PC-9 (cell line): ENCODE measurements at places on chromosomes 6 and 20. TPM values are rescaled to one million over a fixed set of nuclear protein-coding genes. Genes with fewer than 3 reads are reported as not detected.

MTRF1L gene
- 5.7 and 8.0 TPM in 2 replicates for total RNA-seq

HLA-DMA gene
- 18.3 and 22.1 TPM in 2 replicates for total RNA-seq

DNA sequence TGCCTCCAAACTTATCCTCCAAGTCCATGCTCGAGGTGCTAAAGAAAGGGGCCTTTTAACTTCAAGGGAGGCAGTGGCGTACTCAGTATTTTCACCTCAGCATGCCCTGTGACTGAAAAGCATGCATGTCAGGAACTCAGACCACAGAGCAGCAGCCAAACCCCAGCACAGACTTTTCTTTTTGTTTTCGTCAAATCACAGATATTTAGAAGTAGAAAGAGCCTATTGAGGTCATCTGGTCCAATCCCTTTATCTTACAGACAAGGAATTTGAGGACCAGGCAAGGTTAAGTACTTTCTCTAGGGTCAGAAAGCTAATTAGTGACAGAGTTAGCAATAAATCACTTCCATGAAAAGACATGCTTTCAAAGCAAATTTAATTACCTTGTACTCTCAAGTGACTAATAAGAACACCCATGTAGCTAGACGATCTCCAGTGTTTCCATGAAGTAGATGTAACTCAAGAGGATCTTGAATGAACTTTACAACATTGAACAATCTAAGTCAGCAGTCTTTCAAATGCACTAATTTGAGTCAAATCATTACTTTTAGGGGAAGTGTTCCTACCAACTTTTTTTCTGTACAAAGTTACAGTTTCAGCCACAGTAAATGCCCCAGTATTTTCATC is 35.9 kb downstream of the MOXD1 start:
- no peak overlapping the region for H3K27ac ChIP-seq
- DNase-seq, result no peak
- no peaks in the 10 kb centered on the region for H3K27me3 ChIP-seq
- no peaks in the 10 kb centered on the region for H3K4me1 ChIP-seq

DNA sequence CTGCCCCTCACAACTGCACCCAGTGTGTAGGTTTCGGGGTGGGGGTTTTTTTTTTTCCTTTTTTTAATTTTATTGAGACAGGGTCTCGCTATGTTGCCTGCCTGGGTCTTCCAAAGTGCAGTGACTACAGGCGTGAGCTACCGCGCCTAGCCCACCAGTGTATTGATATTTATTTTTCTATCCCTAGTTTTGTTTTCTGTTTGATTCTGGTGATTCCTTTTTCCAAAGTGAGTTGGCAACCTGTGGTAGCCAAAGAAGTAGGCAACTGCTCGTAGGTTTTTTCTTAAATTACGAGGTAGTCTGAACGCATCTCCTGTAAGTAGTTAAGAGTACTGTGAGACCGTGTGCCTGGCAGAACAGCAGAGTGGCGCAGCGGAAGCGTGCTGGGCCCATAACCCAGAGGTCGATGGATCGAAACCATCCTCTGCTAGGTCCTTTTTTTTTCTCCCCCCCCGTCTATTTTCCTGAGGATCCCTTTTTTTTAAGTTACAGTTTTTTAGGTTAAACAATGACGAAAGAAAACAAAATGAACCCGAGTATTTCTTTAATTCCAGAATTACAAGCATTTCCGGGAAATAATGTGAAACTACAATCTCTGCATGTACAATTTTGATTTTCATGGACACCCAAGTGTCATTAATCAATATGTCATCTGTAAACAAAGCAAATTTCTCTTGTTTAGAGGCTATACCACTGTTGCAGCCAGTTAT is 78.7 kb upstream of the BTN3A2 start:
- H3K27me3 ChIP-seq, result no peaks in the 10 kb centered on the region
- peak; percentile 61 for DNase-seq
- H3K4me1 ChIP-seq, result peaks cover 11% of the 10 kb centered on the region
- peaks cover 3% of the 10 kb centered on the region; the same call in 1 of the 2 replicates for H3K36me3 ChIP-seq
- H3K4me3 ChIP-seq, result peak overlapping the region; percentile 84

DNA sequence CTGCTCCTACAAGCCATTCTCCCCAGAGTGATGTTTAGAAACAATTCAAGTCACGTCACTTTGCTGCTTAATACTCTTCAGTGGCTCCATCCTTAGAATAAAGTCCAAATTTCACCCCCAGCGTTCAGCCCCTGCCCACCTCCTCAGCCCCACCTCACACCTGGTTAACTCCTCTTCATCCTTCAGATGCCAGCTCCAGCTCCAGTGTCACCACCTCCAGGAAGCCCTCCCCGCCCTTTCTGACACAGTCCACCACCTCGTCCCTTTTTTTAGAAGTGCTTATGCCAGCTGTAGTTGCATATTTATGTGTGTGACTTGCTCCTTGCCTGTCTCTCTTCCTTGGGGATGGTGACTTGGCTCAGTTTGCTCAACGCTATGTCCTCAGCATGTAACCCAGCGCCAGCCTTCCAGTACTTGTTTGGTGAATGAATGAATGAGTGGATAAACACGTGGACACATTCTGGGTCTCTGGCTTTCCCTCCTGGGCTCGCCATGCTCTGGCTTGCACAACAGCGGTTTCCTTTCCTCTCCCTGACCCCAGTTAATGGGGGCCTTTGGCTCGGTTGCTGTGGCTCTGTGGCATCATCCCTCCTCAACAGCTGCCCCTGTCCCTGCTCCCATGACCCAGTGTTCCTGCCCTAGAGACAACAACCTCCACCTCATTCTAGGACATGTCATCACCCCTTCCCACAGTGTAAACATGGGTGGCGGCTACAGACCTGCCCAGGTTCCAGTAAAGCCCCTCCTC is 3.7 kb upstream of the IP6K3 start:
- DNase-seq, result no peak
- no peak overlapping the region for H3K4me3 ChIP-seq
- no peak overlapping the region for H3K27ac ChIP-seq
- H3K4me1 ChIP-seq, result peaks cover 35% of the 10 kb centered on the region
- no peaks in the 10 kb centered on the region for H3K27me3 ChIP-seq

DNA sequence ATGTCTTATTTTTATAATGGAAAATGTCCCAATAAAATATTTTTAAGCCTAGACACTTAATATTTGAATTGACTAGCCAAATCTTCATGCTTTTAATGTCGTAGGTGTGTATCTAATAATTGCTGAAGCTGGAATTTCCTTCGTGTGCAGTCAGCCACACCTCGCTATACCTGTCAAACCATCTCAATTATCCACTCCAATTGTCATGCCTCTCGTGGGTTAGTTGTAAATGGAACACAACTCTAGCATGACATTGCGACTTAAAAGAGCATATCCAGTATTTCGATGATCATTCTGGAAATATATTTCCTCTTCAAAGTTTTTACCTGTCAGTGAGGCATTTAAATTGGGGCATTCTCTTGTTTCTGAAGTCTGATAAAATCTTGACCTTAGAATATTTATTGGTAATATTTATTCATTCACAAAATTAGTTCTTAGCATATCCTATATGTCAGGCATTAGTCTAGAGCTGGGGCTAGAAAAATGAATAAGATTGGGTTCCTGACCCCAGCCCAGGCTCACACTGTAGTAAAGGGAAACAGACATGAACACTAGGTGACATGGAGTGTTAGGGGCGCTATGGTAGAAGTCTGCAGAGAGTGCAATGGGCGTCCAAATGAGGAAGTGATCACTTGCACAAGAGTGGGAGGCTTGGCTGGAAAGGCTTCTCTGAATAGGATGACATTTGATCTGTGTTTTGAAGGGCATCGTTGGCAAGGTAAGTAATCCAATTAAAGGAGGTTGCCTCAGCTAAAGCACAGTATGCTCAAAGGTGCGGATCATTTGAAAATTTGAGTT is 11.0 kb upstream of the CFAP206 start:
- DNase-seq, result no peak
- H3K27me3 ChIP-seq, result no peaks in the 10 kb centered on the region
- no peak overlapping the region for H3K27ac ChIP-seq
- H3K4me1 ChIP-seq, result no peaks in the 10 kb centered on the region

DNA sequence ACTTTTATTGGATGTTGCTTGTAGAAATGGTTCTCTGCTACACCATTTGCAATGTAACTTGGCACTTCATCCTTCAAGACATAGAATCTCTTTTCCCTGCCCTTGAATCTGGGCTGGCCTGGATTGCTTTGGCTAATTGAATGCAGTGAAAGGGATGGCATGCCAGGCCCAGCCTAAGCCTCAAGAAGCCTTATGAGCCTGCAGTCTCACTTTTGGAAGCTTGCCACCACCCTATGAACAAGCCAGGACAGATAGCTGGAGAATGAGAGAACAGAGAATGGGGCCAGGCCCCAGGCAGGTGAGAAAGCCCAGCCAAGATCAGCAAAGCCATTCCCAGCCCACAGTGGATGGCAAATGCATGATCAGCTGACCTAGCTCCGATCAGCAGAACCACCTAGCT is 350.7 kb upstream of the RNF24 start:
- H3K27ac ChIP-seq, result no peak overlapping the region

- 0 out of 2 replicates have a peak, but pooled peaks cover 3% of the 10 kb centered on the region for H3K36me3 ChIP-seq
- no peak overlapping the region for H3K4me3 ChIP-seq
- peaks cover 17% of the 10 kb centered on the region for H3K4me1 ChIP-seq
- no peak for DNase-seq
- no peaks in the 10 kb centered on the region for H3K27me3 ChIP-seq
- H3K27ac ChIP-seq, result no peak overlapping the region
Measured at GRCh38 chr6:125961117-125961516, 4.5 kb downstream of the HINT3 start.

DNA sequence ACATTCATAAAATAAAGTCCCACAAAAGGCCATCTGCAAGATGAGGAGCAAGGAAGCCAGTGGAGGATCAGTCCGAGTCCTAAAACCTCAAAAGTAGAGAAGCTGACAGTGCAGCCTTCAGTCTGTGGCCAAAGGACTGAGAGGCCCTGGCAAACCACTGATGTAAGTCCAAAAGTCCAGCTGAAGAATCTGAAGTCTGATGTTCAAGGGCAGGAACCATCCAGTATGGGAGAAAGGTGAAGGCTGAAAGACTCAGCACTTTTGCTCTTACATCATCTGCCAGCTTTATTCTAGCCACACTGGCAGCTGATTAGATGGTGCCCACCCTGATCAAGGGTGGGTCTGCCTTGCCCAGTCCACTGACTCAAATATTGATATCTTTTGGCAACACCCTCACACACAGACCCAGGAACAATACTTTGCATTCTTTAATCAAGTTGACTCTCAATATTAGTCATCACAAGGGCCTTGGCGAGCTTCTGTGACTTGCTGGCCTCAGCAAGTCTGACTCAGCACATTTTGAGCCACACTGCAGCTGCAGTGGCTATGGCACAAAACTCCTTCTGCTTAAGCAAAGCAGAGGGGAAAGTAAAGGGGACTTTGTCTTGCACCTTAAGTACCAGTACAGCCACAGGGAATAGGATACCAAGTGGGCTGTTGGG is 1370.3 kb upstream of the CITED2 start:
- H3K36me3 ChIP-seq, result no peaks in the 10 kb centered on the region
- H3K4me3 ChIP-seq, result no peak overlapping the region
- peak; percentile 41 for DNase-seq

- H3K4me3 ChIP-seq, result no peak overlapping the region
- H3K4me1 ChIP-seq, result no peaks in the 10 kb centered on the region
- no peak overlapping the region for H3K27ac ChIP-seq
- H3K27me3 ChIP-seq, result no peaks in the 10 kb centered on the region
- no peak for DNase-seq
Measured at GRCh38 chr20:8425802-8426201, 293.7 kb downstream of the PLCB1 start.

DNA sequence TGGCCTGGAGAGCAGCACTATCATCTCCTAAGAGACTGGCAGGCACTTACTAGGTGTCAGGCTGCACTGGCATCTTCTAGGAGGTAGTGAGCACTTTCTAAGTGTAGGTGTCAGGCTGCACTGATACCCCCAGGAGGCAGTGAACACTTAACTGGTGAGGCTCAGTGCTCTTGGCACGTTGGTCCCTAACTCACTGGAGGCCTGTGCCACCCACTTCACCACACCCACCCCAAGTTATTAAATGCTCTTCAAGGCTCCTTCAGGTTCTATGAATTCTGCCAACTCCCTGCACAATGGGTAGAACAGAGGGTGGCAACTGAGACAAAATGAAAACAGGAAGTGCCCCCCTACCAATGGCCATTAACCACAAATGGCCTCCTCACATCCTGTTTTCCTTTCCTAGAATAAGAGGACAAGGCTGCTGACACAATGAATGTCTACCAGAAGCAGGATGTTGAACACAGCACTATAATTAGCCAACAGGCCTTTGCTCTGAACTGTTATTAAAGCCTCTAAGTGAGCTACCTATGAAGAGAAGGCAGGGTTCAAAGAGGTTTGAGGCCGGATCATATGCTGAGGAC is 29.4 kb downstream of the NCOA5 start:
- peak; percentile 13 for DNase-seq
- no peaks in the 10 kb centered on the region for H3K4me1 ChIP-seq
- no peaks in the 10 kb centered on the region for H3K27me3 ChIP-seq
- peaks cover 22% of the 10 kb centered on the region for H3K36me3 ChIP-seq
- no peak overlapping the region for H3K27ac ChIP-seq

GRCh38 chr6:125236536-125237327 is 65.0 kb downstream of the HDDC2 start:
- H3K27me3 ChIP-seq, result no peaks in the 10 kb centered on the region
- H3K36me3 ChIP-seq, result peaks cover 31% of the 10 kb centered on the region; the same call in 1 of the 2 replicates
- no peak for DNase-seq
- peaks cover 14% of the 10 kb centered on the region for H3K4me1 ChIP-seq
- peak overlapping the region; percentile 47 for H3K27ac ChIP-seq
